DND-41 (cell line): ENCODE measurements at places on chromosomes 3 and 15.

DNA sequence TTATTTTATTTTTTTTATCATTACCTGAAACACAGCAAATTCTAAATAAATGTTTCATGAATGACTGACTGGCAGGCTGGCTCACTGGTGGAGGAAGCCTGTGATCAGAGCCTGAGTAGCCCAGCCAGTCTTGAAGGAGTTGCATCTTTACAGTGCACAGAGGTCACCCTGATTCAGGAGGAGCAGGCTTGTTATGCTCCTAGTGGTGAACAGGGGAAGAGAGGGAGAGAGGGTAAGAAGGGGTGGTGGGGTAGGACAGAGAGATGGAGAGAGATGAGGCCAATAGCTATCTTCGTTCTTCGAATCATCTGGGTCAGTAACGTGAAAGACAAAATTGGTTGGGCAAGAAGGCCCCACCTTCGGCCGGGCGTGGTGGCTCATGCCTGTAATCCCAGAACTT is 202.6 kb upstream of the MCTP2 start:
- no peak for DNase-seq

DNA sequence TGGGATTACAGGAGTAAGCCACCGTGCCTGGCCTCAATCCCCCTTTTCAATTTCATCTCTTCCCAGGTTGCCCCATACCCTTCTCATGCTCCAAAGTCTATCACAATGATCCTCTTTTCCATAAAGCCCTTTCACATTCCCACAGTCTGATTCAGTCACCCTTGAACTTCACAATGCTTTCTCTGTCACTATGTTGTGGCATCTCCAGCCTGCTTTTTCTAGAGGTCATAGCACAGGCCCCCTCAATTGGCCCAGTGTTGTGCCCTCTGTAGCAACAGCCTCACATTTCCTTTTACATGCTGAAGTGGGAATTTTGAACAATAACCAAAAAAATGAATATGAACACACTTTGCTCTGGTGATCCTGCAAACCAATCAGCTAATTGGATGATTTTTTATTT is 21.5 kb downstream of the DRD3 start:
- no peak for DNase-seq

GRCh38 chr15:71051539-71051938 is 63.7 kb upstream of the THSD4 start:
- no peak for DNase-seq

DNA sequence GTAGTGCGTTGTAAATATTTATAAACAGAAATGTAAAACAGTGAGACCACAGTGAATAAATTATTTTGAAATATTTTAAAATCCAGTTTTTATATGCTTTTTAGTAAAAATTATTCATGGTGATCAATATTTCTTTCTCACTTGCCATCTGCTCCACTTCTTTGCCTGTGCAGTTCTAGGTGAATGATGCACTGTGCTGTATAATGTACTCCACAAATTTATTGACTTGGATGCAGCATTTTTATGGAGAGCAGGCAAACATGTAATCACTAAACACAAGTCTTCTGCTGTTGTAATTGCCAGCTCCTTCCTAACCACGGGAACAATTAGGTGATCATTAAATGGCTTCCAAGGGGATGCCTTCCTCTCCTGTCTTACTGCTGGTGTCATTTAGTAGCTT is 395.9 kb downstream of the PTPRG start:
- DNase-seq = no peak

- no peak for DNase-seq
Observed at GRCh38 chr3:171320750-171321558, 139.3 kb downstream of the TNIK start.
